ENCODE measurements at places on chromosomes 3 and 15.

- no peak for DNase-seq
Measured at GRCh38 chr15:69556344-69556743, 103.7 kb downstream of the RPLP1 start.

- DNase-seq, result no peak
Measured at GRCh38 chr15:37880009-37880834, 54.2 kb upstream of the TMCO5A start.

- DNase-seq, result no peak
Measured at GRCh38 chr15:57160823-57161560, 215.3 kb upstream of the CGNL1 start.

DNA sequence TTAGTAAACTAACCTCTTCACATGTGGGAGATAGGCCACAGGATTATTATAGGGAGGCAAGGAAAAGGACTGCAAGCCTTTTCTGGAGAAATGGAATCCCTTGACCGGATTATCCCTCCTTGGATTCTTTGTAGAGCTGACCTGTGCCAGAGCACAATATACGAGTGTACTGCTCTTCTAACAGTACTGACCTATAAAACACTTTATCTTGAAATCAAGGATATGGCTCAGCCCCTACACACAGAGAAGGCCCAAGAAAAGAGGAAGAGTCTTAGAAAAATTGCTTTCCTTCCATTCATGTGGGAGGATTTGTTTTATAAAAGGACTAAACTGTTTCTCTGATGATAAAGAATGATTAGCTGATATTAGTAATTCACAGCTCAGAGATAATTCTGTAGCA is 42.2 kb downstream of the DMXL2 start:
- no peak for DNase-seq

DNA sequence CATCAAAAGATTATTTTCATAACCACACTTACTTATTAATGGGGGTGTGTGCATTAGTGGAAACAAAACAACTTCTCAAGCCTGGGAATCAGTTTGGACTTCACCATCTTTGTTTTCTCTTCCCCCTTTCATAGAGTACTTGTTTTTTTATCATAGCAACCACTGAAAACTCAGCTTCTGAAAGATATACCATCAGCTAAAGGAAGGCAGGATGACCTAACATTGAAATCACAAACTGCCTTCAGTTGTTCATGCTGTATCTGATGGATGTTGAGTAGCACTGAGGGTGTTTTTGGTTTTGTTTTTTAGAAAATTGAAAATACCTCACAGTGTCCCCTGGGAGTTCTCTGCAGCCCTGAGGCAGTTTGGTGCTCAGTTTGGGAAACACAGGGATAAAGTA is 46.5 kb downstream of the NEK10 start:
- no peak for DNase-seq

GRCh38 chr15:96320703-96321638 is 9.5 kb upstream of the NR2F2 start:
- no peak for DNase-seq
